NCI-H2081 treated with DMSO at 0.1 percent for 48 hours (cell line): ENCODE measurements at places on chromosomes 5 and 9.

- DNase-seq, result no peak
Measured at GRCh38 chr5:139976703-139977102, 66.4 kb downstream of the NRG2 start.

DNA sequence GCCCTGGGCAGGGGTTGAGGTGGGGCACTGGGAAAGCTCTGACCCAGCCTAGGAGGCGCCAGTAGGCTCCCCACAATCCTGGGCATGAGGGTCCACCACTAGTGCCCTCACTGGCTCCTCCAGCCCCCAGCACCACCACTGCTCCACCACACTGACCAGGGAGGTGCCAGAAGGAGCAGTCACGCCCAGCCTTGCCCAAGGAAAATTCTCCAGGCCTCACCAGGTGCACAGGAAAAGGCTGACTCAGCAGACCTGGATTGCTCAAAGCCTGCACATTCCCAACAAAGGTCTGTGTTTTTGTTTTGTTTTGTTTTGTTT is 62.9 kb downstream of the ZNF354C start:
- no peak for DNase-seq

GRCh38 chr9:89554307-89555035 is 50.3 kb upstream of the GADD45G start:
- DNase-seq, result no peak

DNA sequence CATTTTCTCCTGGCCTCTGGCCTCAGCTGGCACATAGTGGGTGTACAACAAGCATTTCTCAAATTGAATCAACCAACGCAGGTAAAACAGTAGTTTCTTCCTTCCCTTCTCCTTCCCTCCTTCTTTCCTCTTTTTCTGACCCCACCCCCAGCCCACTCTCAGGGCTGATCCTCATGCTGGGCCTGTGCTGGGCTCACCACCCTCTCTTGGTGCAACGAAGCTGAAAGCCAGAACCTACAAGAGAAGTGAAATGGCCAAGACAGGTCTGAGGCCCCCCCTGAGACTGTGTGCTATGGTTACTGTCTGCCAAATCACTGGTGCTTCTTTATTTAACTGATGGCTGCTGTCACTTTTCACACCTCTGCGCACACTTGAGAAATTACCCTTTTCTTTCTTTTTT is 53.0 kb upstream of the BOD1 start:
- no peak for DNase-seq

DNA sequence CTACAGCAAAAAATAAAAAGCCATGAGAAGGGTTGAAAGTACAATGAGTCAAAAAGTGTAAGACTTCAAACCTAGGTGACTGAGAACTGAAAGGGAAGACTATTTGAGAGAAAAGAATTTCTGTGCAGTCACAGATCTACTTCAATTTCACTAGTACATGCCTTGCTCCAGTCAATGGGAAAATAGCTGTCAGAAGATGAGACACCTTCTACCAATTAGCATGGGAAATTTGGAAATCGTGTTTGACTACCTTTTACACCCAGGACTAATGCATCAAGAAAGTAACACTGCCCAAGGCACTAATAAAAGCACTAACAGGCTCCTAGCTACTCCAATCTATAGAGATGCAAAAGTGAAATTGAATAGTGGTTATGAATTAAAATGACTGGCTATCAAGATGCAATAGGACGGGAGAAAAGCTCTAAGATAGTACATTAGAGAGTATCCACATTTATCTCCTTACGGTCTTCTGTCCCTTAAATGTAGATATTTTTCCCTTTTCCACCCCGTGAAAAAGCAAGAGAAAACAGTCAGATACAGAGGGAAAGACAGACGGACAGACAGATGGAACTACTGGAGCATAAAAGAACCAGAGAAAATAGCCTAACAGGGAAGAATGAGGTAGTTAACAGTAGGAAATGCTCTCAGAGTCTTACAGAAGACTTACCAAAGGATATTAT is 15.2 kb downstream of the ERP44 start:
- no peak for DNase-seq

DNA sequence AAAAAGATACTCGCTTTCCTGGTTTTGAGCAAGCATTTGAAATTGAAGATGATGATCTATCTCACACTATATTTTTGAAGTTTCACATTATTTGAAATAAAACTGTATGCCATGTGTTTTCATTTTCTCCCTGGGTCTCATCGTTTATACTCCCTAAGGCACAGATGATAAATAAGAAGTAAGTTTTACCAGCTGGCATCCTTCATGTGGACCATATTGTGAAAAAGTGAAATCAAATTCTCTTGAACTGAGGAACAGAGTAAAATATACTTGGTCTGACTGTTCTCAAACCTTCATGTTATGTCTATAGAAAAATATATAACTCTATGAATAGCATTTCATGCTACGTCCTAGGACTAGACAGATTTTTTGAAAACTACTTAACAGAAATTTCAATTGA is 1600.9 kb upstream of the C9orf72 start:
- no peak for DNase-seq

- DNase-seq, result no peak
Measured at GRCh38 chr5:109062664-109063063, 315.0 kb downstream of the FER start.

DNA sequence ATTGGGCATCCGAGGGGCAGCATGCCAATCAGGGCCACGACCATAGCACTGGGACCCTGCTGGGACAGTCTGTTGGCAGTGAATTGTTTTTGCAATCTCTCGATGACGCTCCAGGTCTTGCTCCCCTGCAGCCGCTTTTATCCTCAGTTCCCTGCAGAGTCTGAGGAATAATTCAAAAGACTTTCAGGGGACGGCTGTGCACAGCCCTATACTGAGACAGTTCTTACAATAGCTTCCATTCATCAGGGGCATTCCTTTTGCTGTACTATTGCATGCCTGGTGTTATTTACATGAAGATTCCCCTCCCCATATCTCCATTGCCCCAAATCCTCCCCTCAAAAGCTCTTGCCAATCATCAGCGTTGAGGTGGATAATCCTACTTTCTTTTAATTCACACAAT is 163.3 kb upstream of the WWC1 start:
- DNase-seq, result no peak

- no peak for DNase-seq
Measured at GRCh38 chr5:154995679-154996078, 17.9 kb upstream of the KIF4B start.

- DNase-seq, result no peak
Measured at GRCh38 chr9:23820451-23821374, 5.3 kb downstream of the ELAVL2 start.

GRCh38 chr9:109499631-109500410 is 1.7 kb upstream of the PTPN3 start:
- DNase-seq, result no peak

- DNase-seq, result no peak
Measured at GRCh38 chr5:39519566-39520231, 94.9 kb upstream of the DAB2 start.

DNA sequence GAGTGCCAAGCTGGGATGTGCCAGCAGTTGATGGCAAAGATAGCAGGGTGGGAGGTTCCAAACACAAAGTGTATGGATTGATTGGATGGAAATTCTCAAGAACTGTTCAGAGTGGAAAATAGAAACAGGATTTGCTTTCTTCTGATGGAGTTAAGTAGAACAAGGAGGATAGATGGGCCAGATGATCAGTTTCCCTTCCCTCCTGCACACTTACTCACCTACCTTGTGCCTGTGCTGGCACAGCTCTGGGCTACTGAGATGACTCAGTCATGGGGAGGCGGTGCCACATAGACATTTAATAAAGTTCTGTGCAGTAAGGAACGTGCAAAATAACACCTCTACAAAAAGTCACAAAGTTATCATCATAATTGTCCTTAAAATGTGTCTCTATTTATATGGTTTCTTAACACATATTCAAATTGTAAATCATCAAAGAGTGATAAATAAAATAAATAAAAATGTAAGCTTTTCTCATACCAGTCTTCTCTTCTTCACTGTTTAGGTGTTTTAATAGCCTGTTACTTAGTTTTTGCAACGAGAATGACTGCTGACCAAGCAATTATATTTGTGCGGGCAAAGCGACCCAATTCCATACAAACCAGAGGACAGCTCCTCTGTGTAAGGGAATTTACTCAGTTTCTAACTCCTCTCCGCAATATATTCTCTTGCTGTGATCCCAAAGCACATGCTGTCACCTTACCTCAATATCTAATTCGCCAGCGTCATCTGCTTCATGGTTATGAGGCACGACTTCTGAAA is 12.7 kb downstream of the PTPDC1 start:
- DNase-seq, result no peak

DNA sequence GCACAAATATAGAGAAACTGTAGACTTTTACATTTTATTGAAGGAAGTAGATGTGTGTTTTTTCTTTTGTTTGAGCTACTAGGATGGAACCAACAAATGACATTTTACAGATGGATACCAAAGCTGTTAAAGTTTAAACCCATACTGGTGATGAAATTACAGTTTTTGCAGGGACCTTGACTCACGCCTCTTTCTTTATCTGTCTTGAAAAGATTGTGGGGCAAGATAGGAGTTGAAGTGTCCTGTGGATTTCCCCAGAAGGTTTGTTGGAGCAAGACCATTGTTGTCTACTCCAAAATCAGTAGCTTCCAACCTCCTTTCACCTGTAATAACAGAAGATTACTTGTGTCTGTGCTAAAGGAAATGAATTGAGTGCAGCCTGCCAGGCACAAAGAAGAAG is 4.1 kb upstream of the C5orf63 start:
- no peak for DNase-seq

- no peak for DNase-seq
Measured at GRCh38 chr5:174204535-174205313, 159.2 kb downstream of the NSG2 start.

GRCh38 chr5:108947164-108947563 is 199.5 kb downstream of the FER start:
- no peak for DNase-seq

GRCh38 chr5:19534751-19535150 is 453.2 kb downstream of the CDH18 start:
- no peak for DNase-seq

DNA sequence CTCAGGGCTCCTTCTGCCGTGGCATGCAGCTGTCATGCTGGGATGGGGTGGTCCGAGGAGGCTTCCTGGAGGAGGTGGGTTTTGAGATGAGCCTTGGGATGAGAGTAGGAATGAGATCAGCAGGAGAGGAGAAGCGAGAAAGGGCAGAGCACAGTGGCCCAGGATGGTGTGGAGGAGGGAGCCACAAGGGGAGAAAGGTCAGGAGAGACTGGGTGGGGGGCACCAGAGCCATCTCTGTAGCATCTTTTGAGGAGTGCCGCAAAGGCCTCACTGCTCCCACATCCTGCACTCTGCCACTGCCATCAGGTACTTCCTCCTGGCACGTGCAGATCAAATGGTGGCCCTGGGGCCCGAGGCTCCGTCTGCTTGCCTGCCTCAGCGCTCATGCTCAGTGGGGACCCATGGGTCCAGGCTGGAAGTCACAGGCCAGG is 150.2 kb downstream of the MACROH2A1 start:
- no peak for DNase-seq

GRCh38 chr5:156402387-156402921 is 75.5 kb downstream of the SGCD start:
- no peak for DNase-seq

- DNase-seq, result no peak
Measured at GRCh38 chr5:54742417-54742891, 224.9 kb downstream of the SNX18 start.

DNA sequence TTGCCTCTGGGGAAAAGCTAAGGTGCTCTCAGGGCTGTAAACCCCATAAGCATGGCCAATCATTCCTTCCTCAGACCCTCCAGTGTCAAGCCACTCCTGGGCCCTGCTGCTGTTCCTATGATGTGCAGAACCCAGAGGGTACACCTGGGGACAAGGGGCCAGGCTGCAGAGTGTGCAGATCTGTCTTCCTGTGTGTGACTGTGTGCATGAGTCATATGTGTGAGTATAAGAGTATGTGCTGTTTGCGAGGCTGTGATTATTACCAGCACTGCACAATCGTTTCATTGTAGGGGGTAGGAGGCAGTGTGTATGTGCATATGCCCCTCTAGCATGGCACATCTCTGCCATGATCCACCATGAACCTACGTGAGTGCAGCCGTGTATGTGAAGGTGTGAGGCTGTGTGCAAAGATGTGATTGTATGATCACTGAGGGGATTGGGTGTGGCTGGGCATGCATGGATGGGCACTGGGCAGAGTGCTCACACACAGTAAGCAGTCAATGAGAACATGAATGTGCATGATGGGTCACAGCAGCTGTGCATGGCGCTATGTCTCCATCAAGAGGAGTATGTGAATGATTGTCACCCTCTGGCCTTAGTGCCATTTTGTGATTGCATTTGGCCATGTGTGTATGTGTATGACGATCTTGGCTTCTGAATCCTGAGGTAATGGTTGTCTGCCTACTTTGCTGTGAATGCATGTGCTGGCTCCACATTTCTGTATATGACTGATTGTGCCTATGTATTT is 2.4 kb upstream of the OR1K1 start:
- DNase-seq, result no peak

DNA sequence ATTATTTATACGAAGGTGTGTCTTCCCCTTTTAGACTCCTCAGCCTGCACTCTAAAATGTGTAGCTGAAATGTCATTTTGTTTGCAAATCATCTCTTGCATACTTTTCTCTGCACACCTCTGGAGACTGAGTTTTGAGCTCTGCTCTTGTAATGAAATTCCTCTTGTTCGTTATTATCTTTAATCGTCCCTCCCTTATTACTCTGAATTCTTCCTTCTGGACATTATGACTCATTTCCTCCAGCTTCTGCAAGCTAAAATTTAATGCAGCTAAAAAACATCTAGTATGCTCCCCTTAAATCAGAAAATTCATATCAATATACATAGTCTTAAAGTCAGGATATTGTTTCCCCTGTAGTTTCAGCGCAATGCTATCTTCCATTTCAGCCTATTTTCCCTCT is 13.5 kb downstream of the ISL1 start:
- DNase-seq, result no peak

DNA sequence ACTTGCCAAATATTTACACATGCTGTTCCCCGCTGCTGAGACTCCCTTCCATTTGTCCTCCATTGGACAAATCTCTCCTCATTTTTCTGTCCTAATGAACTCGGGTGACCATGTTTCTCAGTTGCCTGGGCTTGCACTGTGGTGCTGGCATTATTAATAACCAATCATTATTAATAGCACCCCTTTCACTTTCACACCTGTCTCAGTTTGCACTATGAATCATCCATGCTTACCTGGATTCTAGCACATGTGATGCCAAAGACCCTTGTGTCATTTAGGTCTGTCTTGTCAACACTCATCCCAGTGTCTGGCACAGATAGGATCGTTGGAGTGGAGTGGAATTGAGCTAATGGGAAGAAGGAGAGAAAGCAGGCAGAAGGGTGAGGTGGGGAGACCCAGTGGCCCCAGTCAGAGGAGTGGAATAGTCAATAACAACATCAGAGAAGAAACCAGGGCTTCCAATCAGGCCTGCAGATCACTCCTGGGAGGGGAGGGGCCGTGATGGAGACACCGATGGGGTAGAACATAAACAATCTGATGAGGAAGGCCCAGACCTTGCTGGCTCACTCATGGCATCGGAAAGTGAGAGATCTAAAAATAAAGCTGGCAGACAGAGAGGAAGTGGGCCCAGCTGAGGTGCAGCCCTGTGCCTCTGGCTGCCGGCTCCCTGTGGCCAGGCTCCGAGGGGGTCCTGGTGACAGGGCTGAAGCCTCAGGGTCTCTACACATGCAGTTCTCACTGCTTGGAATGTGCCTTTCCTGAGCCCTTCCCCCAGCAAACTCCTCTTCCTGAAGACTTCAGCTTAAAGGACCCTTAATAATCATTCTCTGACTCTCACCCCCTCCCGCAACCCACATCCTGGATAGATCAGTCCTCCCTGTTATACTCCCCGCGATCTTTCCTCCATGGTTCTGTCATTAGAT is 33.5 kb upstream of the CRB2 start:
- DNase-seq, result no peak

GRCh38 chr5:134426361-134426760 is 14.7 kb upstream of the CDKN2AIPNL start:
- no peak for DNase-seq

GRCh38 chr9:29214154-29214689 is 1640.9 kb upstream of the C9orf72 start:
- peak; percentile 84 for DNase-seq
